A549 treated with CORT108297 at 1 μM for 4 hours (cell line): ENCODE measurements at places on chromosomes 4 and X. TPM values are rescaled to one million over a fixed set of nuclear protein-coding genes. Genes with fewer than 3 reads are reported as not detected.

The NMU gene
- 0.43 to 1.1 TPM (median 0.53 TPM) in 5 replicates for total RNA-seq

The NKX3-2 gene
- total RNA-seq = 0.07 to 0.16 TPM (median 0.09 TPM) in 5 replicates

The VSIG4 gene
- total RNA-seq = not detected in 5 replicates

The MAB21L2 gene
- not detected in 5 replicates for total RNA-seq

The FGFBP2 gene
- 0.06 to 0.15 TPM (median 0.10 TPM) in 3 of 5 replicates, not detected in the others for total RNA-seq

The MED14 gene
- total RNA-seq = 18.5 to 23.7 TPM (median 22.2 TPM) in 5 replicates

The DOCK11 gene
- total RNA-seq = 5.8 to 8.2 TPM (median 6.5 TPM) in 5 replicates

The HTR2C gene
- total RNA-seq = not detected in 5 replicates

The EMCN gene
- total RNA-seq = not detected in 5 replicates

The MAGEA2B gene
- total RNA-seq = not detected in 5 replicates

The GASK1B gene
- total RNA-seq = 0.34 to 0.62 TPM (median 0.39 TPM) in 5 replicates

The PPEF1 gene
- 0.78 to 1.7 TPM (median 1.1 TPM) in 5 replicates for total RNA-seq

The NLRP2B gene
- not detected in 5 replicates for total RNA-seq

The PPP2R2C gene
- 32.1 to 41.3 TPM (median 38.7 TPM) in 5 replicates for total RNA-seq

The DUSP21 gene
- total RNA-seq = not detected in 5 replicates

The CDS1 gene
- 0.76 to 1.1 TPM (median 0.78 TPM) in 5 replicates for total RNA-seq

The SOWAHB gene
- total RNA-seq = 0.02 to 0.05 TPM in 2 of 5 replicates, not detected in the others

The CXCL10 gene
- 0.07 to 0.22 TPM (median 0.13 TPM) in 5 replicates for total RNA-seq

The TMEM187 gene
- total RNA-seq = 5.4 to 6.7 TPM (median 5.6 TPM) in 5 replicates

The PWWP3B gene
- not detected in 5 replicates for total RNA-seq

The ETDA gene
- not detected in 5 replicates for total RNA-seq

The TACR3 gene
- not detected in 5 replicates for total RNA-seq

The C1QTNF7 gene
- not detected in 5 replicates for total RNA-seq

The BEX2 gene
- total RNA-seq = 7.5 to 13.1 TPM (median 9.6 TPM) in 5 replicates

The ZNF711 gene
- total RNA-seq = 0.78 to 0.91 TPM (median 0.81 TPM) in 5 replicates

The FAM236B gene
- not detected in 5 replicates for total RNA-seq

The STS gene
- total RNA-seq = 1.9 to 2.3 TPM (median 2.1 TPM) in 5 replicates

The LUZP4 gene
- not detected in 5 replicates for total RNA-seq

The ZNF330 gene
- 24.6 to 31.3 TPM (median 26.0 TPM) in 5 replicates for total RNA-seq

The ATP10D gene
- total RNA-seq = 2.7 to 4.2 TPM (median 3.1 TPM) in 5 replicates

The CXCL6 gene
- total RNA-seq = 0.05 to 0.12 TPM (median 0.07 TPM) in 3 of 5 replicates, not detected in the others

The KIAA0232 gene
- total RNA-seq = 5.8 to 8.9 TPM (median 8.7 TPM) in 5 replicates

The PAGE5 gene
- total RNA-seq = not detected in 5 replicates

The SYNPO2 gene
- total RNA-seq = 1.1 to 1.8 TPM (median 1.5 TPM) in 5 replicates

The DMRTC1 gene
- 0.07 TPM in 1 of 5 replicates, not detected in the others for total RNA-seq

The RASL11B gene
- 0.05 to 0.20 TPM (median 0.07 TPM) in 5 replicates for total RNA-seq

The CXCL3 gene
- total RNA-seq = 4.8 to 14.7 TPM (median 5.4 TPM) in 5 replicates

The SLC25A6 gene
- 394 to 502 TPM (median 486 TPM) in 5 replicates for total RNA-seq

The CYLC1 gene
- not detected in 5 replicates for total RNA-seq

The GPAT3 gene
- 37.1 to 44.8 TPM (median 41.4 TPM) in 5 replicates for total RNA-seq

The PSAPL1 gene
- total RNA-seq = 0.06 to 0.18 TPM (median 0.12 TPM) in 5 replicates

The HS3ST1 gene
- total RNA-seq = 0.27 to 0.54 TPM (median 0.39 TPM) in 5 replicates

The GPC4 gene
- total RNA-seq = 0.02 to 0.06 TPM (median 0.02 TPM) in 3 of 5 replicates, not detected in the others

The DAPP1 gene
- total RNA-seq = not detected in 5 replicates

The GAGE10 gene
- total RNA-seq = not detected in 5 replicates

The SPP1 gene
- 151 to 213 TPM (median 166 TPM) in 5 replicates for total RNA-seq

The YY2 gene
- 2.3 to 2.8 TPM (median 2.4 TPM) in 5 replicates for total RNA-seq

The FGF13 gene
- 0.05 to 0.10 TPM in 2 of 5 replicates, not detected in the others for total RNA-seq

The SPANXB1 gene
- 2.0 to 3.0 TPM (median 3.0 TPM) in 5 replicates for total RNA-seq

The PNMA6A gene
- total RNA-seq = 3.6 to 5.8 TPM (median 5.1 TPM) in 5 replicates

The LETM1 gene
- 25.8 to 31.7 TPM (median 28.7 TPM) in 5 replicates for total RNA-seq

The AMER1 gene
- 2.1 to 3.0 TPM (median 2.7 TPM) in 5 replicates for total RNA-seq

The LDB2 gene
- not detected in 5 replicates for total RNA-seq

The C4orf51 gene
- not detected in 5 replicates for total RNA-seq

The GLRB gene
- total RNA-seq = 0.61 to 1.5 TPM (median 1.2 TPM) in 5 replicates

The GPR50 gene
- total RNA-seq = 0.12 to 0.17 TPM (median 0.15 TPM) in 4 of 5 replicates, not detected in the other

The PABPC5 gene
- 0.06 TPM in 1 of 5 replicates, not detected in the others for total RNA-seq
